ENCODE measurements at places on chromosomes 7 and 10.

GRCh38 chr7:151927011-151927410, 29.2 kb upstream of the GALNTL5 start:
- DNase-seq = no peak

GRCh38 chr7:68176974-68177373, 1180.3 kb downstream of the TYW1 start:
- peak; percentile 51 for DNase-seq

DNA sequence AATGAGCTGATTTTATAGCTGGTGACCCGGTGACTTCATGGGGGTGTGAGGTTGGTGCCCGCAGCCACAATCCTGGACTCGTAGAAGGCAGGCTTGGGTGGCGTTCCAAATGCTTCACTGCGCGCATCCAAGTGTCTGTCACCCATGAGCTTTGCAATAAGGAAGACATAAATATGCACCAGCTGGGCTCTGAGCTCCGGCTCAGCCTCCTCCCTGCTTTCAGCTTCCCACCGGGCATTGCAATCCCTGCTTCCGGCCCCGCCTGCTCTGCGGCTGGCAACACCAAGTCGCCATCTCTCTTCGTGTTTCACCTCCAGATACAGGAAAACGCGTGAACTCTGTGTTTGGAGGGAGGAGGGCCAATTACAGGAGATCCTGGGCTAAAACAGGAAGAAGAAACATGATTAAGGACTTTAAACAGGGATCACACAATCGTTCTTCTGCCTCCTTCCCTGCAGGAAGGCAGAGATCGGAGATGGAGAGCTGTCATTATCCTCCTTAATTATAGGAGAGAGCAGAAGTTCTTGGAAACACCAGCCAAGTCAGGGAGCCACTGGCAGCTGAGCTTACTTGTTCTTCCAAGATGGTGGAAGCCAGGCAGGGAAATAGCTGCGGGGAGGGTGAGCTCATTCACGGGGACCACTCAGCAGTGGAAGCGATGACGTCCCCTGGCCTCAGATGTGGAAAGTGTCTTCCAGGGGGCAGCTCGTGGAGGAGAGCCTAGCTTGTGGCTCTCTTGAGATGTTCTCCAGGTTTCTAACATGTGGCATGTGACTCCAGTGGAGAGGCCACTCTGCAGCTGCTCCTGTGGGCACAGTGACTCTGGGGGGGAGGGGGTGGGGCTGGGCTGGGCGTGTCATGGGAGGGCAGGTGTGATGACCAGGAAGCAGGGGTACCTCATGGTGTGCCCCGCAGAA, 134.9 kb downstream of the CAMK1D start:
- no peak for DNase-seq

DNA sequence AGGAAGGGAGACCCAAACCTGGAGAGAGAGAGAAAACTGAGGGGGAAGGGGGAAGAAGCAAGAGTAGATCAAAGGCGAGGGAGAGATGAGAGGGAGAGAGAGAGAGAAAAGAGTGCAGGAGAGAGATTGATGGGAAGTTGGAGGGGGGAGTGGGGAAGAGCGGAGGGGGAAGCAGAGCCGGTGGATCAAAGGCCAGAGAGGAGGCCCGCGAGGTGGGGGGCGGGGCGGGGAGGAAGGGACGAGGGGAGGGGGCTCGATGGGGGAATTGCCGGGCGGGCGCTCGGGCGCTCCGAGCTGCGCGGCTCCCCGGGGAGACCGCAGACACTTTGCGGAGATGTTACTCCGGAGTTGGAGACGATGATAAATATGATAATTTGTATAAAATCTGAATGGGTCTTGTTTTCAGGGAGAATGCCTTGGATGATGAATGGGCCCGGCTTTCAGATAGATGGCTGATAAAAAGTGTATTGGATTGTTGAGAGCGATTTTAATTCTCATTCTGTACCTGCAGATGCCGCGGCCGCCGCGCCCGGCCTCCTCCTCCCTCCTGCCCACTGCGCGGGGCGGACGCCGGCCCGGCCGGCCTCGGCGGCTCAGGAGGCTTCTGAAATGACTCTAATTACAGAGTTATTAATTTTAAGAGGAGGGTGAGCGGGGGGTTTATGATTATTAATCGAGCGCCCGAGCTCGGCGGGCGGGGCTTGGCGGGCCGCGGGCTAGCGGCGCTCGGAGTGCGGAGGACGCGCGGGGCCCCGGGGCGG, 21.4 kb upstream of the PAX2 start:
- DNase-seq = no peak

- DNase-seq = no peak
Measured at GRCh38 chr10:14399641-14400040, 68.9 kb upstream of the FRMD4A start.

DNA sequence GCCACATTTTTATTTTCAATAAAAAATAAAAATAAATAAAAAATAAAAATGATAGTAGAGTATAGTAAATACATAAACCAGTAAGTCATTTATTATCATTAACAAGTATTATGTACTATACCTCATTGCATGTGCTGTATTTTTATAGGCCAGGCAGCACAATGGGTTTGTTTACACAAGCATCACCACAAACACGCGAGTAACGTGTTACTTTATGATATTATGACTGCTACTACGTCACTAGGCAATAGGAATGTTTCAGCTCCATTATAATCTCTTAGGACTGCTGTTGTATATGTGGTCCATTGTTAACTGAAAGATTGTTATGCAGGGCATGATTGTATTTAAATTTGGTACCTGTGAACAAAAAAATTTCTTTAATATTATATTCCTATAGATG, 20.8 kb upstream of the SDHAF3 start:
- DNase-seq = no peak

DNA sequence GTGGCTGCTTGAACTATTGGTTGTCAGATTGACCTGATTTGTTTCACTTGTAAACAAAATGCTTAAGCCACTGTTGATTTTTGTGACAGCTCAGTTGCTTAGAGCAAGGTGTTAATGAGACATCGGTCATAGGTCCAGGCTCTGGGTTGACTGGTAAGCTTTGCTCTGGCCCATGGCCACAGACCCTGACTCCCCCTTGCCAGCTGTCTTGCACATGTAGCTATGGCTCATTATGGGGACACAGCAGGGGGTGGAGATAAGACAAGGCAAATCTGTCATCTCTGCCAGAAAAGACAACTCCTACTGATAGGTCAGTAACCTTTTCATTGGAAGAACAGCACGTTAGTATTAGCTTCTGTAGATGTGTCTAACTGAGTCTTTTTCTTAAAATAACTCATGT, 95.3 kb downstream of the KAT6B start:
- DNase-seq = peak; percentile 85

DNA sequence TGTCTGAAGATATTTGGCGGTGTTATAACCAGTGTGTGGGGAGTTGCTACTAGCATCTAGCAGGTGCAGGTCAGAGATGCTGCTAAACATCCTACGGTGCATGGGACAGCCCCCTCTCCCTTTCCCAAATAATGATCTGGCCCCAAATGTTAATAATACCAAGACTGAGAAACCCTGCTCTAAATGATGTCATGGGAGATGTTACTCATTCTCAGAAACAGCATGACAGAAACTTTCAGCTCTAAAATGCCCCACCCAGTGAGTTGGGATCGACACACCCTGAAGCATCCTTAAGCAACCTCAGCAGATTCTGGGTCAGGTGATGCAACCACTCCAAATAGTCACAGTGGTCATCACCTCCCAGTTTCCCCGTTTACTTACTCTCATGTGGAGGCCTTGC, 108.8 kb upstream of the MPP7 start:
- DNase-seq = no peak

GRCh38 chr7:135808206-135808605, 59.6 kb upstream of the FAM180A start:
- no peak for DNase-seq

GRCh38 chr7:137768366-137768765, 78.4 kb downstream of the DGKI start:
- DNase-seq = peak; percentile 14

DNA sequence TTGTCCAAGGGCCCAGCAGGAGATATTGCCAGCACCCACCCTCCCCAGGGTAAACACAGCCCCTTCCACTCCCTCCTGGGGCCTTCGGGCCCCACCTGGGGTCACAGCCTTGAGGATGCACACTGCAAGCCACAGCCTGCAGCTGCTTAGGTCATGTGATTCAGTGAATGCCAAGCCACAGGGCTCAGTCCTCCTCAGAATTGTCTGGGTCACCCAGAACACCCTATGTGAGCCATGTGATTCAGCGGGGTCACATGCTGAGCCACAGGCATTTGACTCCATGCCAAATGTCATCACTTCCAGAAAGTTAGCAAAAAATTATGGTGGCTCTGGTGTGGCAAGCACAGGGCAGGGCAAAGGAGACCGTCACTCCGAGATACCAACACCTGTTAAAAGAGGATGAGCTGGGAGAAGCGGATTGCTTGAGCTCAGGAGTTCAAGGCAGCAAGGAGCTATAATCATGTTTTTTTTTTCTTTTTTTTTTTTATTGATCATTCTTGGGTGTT, 17.2 kb upstream of the PSAP start:
- DNase-seq = peak; percentile 91

GRCh38 chr7:26508917-26509316, 217.3 kb downstream of the SNX10 start:
- DNase-seq = no peak

- no peak for DNase-seq
Measured at GRCh38 chr7:79507131-79507530, 53.7 kb upstream of the MAGI2 start.

- no peak for DNase-seq
Measured at GRCh38 chr10:77590344-77591237, 47.0 kb downstream of the KCNMA1 start.

- DNase-seq = no peak
Measured at GRCh38 chr7:77606562-77606961, 69.5 kb downstream of the PTPN12 start.
